ENCODE measurements at places on chromosomes 13 and 19.

DNA sequence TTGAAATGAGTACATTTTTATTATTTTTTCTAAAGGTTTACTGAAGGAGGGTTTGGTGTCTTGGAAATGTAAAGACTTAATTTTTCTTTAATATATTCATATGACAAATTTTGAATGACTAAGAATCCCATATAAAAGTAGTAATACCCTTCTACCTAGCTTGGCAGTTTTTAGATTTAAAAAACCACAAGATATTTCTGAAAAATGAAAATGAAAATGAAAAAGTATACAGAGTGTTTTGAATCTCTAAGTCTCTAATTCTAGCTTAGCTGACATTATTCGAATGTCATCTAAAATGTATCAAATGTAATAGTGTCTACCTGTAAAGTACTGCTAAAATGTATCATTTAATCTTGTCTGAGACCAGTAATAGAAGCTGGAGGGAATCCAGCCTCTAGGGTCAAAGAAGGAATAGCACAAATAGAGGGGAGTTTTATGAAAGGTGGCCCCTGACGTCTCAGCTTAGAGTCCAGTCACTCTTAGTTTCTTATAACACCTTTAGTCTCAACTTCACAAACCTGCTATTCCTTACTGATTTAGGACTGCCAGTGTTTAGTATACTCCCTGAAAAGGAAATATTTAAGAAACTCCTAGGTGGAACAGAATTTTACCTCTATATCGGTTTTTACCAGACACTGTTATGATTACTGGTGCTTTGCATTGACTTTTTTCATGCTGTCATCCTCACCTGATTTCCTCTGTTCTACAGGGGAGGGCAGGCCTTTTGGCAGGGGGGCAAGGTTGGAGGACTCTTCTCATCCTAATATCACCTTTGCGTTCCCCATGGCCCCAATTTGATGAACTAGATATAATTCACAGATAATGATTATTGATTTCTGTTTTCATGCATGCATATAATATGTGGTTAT is 16.2 kb upstream of the MIR17HG start:
- no peak for DNase-seq

DNA sequence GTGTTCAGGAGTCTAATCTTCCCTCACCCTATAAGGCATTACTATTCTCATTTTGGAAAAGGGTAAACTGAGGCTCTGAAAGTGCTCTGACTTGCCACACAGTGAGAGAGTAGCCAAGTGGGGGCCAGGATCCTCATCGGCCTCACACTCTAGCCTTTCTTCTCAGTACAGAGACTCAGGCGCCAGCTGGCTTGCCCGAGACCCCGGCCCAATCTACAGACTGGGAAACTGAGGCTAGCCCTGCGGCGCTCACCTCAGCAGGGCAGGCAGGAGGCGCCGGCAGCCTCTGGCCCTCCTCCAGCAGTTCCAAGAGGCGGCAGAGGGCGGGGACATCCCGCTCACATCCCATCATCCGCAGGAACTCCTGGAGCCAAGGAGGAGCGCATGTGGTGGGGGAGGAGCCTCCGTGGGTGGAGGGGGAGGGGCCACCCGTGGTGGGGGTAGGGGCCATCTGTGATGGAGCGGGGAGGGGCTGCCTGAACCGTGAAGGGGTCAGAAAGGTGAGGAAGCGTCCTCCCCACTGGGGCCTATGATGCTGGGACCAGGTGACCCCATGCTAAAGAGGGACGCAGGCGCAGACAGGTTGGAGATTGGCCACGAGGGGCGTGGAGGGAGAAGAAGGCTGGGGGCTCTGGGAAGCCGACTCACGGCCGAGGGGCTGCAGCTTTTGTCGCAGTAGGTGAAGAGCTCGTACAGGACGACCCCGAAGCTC is 8.7 kb upstream of the INSL3 start:
- DNase-seq, result peak; percentile 72

DNA sequence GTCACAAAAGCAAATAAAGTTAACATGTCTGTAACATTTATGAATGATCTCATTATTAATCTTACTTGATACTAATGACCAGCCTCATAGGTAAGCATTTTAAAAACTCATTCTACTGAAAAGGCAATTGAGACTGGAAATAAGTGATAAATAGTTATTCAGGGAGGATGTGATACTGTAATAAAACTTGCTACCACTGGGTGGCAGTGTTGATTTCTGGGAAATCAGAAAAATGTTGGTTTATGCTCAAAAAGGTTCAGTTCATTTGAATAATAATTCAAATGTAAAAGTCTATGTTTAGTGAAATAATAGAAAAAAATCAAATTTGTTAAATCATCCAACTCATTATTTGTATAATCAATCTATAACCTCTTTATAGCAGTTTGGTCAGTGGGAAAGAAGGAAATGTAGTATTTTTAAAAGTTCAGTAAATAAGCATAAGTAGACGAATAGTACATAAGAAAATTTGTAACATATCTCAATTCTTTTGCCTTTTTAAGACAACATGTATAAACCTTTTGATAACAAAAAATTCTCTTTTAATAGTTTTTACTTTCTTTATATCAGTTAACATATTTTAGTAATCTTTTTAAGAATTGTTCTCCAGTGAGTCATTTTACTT is 9.6 kb downstream of the ABHD13 start:
- no peak for DNase-seq

GRCh38 chr13:46831588-46832194 is 34.7 kb upstream of the ESD start:
- DNase-seq, result peak; percentile 52

DNA sequence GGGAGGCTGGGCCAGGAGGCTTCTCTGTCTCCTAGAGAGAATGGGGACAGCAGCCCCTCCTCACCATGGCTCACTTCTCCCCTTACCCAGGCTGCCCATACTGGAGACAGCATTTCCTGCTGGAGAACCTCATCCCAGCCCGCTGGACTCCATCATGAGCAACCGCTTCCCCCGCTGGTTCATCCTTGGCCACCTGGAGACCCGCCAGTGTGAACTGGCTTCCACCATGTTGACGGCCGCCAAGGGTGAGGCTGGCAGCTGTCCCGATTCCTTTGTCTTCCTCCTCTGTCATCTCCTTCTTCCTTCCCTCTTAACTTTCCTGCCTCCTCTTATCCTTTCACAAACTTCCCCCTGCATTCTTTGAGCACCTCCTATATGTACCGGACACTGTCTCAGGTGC is 28.0 kb downstream of the ZSWIM4 start:
- no peak for DNase-seq

GRCh38 chr19:35529241-35530218 is 1.4 kb upstream of the SBSN start:
- DNase-seq, result no peak

DNA sequence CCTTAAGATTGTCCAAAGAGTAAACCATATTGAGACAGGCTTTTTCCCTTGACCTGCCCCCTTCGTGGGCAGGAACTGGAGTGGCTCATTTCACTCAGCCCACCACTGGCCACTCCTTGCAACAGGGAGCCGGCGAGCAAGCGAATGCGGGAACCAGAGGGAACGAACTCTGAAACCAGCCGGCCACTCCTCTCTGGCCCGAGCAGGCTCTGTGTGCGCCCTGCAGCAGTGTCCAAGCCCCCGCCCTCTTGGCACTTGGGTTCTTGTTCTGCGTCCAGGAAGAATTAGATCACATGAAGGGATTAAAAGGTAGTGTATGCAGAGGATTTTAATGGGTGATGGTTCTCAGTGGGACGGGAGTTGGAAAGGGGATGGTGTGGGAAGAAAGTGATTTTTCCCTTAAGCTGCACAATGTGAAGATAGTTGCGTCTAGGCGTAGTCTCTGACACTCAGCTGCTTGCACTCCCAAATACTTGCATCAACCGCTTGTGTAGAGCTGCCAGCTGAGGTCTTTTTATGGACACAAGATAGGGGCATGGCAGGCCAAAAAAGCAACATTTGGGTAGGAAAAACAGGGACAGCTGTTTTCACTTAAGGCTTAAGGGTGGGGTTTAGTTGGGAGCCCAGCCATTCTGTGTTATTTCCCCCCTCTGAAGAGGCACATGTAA is 1209.7 kb upstream of the PCDH20 start:
- DNase-seq, result no peak

DNA sequence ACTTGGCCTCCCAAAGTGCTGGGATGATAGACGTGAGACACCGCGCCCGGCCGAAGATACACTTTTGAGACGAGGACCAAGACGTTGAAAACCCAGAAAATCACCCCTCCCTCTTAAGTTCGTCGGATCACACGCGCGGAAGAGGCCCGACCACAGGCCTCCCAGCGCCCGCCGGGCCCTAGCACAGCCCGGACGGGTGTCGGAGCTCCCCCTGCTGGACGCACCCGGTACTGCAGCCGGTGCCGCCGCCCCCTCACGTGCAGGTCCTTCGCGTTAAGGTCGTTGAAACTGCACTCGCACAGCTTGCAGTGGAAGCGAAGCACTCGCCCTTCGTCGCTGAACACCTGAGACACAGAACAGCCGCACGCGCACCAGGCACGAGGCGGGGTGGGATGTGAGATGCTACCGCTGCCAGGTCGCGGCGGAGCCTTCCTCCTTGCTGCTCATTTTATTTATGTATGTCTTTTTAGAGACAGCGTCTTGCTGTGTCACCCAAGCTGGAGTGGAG is 35.7 kb upstream of the MATK start:
- DNase-seq, result peak; percentile 67
